ENCODE measurements at places on chromosomes 4 and X.
A peak's percentile ranks its signal among the peaks of the same experiment; 100 is the strongest.

DNA sequence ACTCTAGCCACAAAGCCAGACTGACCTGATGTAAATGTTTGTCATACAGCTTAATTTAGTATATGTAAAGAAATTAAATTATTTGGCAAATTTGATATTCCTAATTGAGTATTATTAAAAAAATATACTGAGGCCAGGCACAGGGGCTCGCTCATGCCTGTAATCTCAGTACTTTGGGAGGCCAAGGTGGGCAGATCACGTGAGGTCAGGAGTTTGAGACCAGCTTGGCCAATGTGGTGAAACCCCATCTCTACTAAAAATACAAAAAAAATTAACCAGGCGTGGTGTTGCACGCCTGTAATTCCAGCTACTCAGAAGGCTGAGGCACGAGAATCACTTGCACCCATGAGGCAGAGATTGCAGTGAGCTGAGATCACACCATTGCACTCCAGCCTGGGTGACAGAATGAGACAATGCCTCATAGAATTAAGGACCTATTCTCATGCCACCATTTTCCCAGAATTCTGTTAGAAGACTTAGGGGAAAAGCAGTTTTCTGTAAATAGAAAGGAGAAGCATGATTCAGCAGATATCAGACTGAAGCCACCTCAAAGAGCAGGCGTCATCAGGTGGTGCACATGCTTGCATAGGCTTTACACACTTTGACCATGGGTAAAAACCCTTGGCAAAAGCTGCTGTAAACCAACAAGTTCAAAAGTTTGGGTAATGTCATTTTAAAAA is 6.1 kb downstream of the UBQLN2 start:
- peak; percentile 45 for DNase-seq

GRCh38 chr4:7823416-7823824 is 116.2 kb downstream of the AFAP1 start:
- DNase-seq = no peak

DNA sequence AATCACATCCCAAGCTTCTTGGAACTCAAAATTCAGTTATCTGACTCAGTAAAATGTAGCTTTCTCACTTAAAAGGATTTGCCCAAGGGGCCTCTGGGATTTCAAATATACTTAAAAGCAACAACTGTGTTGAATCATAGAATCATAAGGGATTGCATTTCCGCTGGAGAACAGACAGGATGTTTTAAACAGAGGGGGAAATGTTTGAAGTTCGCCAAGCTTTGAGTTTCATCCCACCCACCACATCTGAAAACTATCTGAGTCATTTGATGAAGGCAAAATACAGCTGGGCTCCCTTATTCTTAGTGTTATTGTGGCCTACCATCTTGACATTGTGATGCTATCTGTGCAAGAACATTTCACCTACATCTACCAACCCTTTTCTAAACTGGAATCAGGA is 73.5 kb downstream of the PPP1R2C start:
- no peak for DNase-seq

- DNase-seq = no peak
Measured at GRCh38 chr4:87213421-87214075, 6.9 kb downstream of the KLHL8 start.

DNA sequence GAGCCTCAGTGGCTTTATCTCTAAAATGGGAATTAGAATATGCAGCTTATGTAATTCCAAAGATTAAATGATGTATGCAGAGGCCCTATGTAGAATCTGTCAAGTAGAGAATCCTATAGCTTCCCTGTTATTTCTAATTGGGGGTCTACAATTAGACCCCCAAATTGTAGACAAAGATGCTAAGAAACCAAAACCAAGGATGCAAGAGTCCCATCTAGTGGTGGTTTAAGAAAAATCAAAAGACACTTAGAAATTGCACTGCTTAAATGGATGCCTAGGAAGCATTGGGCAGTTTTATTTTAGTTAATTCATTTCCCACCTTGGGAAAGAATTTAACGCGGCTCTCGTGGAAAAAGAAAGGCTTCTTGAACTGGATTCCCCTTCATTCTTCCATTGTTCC is 115.2 kb downstream of the GABRA2 start:
- no peak for DNase-seq

DNA sequence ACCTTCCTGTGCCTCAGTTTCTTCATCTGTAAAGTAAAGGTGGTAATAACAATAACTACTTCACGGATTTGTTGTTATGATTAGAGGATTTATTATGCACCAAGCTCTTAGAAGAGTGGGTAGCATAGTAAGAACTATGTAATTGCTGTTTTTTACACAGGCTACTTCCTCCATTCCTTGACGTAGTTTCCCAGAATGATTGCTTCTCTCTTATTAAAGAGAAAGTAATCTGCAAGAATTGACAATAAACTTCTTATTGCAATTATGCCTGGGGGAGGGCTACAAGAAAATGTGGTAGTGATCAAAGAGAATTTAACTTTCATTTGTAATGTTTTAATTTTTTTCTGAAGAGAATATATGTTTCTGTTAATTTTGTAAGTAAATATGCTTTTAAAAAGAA is 238.7 kb downstream of the GASK1B start:
- DNase-seq = peak; percentile 14

DNA sequence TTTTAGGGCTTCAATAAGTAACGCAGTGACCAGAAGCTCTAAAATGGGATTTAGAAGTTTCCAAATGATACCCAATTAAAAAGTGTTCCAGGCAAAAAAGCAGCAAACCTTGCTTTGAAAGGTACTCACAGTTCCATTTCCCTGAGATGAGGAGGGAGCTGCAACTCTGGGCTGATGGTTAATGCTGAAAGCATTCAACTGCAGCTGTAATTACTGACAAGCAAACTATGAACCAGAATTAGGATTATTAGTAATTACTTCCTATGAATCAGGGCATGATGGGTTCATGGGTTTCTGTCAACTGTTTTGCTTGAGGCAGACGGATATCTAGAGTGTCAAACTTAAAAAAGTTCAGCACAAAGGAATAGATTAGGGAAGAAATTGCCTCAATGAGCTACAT is 357.4 kb downstream of the STIM2 start:
- no peak for DNase-seq

- no peak for DNase-seq
Measured at GRCh38 chrX:45668686-45669443, 468.2 kb upstream of the DIPK2B start.

GRCh38 chr4:98519268-98519977 is 139.0 kb downstream of the TSPAN5 start:
- no peak for DNase-seq

GRCh38 chr4:151698213-151698612 is 62.6 kb downstream of the GATB start:
- no peak for DNase-seq

DNA sequence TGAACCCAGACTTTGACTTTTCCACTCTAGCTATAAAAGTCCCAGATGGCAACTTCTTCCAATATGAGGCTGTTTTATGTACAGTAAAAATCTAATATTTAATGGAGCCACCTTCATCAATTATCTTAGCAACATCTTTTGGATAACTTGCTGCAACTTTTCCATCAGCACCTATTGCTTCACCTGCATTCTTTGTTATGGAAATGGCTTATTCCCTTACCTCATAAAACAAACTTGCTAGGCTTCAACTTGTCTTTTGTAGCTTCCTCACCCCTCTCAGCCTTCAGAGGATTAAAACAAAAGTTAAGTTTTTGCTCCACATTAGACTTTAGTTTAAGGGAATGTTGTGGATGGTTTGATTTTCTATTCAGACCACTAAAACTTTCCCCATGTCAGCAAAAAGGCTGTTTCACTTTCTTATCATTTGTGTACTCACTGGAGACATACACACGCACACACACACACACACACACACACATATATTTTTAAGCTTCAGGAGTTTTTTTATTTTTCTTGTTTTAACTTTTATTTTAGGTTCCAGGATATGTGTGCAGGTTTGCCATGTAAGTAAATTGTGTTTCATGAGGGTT is 1296.1 kb upstream of the PABPC4L start:
- DNase-seq = no peak

DNA sequence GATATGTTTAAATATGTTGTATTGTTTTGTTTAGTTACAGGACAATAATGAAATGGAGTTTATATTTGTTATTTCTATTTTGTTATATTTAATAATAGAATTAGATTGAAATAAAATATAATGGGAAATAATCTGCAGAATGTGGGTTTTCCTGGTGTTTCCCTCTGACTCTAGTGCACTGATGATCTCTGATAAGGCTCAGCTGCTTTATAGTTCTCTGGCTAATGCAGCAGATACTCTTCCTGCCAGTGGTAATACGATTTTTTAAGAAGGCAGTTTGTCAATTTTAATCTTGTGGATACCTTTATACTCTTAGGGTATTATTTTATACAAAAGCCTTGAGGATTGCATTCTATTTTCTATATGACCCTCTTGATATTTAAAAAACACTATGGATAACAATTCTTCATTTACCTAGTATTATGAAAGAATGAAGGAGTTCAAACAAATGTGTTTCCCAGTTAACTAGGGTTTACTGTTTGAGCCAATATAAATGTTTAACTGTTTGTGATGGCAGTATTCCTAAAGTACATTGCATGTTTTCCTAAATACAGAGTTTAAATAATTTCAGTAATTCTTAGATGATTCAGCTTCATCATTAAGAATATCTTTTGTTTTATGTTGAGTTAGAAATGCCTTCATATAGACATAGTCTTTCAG is 26.9 kb downstream of the NUDT6 start:
- DNase-seq = no peak

DNA sequence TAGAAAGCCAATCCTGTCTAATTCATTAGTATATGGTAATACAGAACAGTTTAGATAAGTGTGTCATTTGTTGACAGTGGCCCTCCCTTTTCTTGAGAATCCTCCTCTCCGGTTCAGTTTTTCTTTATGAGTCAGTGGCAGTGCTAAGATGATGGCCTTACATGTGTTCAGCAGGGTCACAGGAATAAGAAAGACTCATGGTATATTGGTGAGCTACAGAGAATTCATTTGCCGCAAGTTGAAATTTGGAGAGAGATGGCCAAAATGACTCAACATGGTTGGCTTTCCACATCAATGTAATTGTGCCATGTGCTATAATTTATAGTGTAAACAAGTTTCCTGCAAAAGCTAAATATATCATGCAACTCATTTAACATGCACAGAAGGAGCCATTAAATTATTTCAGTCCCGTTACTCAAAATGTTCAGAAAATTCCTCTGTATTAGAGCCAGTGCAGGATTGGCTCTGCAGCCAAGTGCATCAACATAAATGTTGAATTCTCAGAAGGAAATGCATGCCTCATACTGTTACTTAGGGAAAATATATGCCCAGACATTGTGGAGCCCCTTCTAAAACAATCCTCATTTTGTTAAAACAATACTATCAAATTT is 374.3 kb downstream of the AFF2 start:
- DNase-seq = no peak

- peak; percentile 21 for DNase-seq
Measured at GRCh38 chr4:168152837-168153500, 60.6 kb downstream of the ANXA10 start.

DNA sequence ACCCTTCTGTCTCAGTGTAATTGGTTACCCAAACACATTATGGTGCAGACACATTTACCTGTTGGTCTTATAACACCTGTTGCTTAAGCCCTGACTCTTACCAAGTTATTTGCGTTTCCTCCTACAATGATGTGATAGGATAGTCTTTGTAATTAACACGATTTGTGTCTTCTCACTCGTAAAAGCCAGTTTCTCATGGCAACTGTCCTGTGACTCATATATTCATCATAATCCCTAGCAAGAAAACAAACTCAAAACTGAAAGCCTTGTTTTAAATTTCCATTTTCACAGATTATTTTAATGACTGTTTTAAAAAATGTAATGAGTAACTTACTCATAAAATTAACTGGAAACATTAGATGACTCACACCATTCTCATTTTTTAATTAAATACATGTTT is 495.2 kb downstream of the NLGN4X start:
- peak; percentile 22 for DNase-seq

DNA sequence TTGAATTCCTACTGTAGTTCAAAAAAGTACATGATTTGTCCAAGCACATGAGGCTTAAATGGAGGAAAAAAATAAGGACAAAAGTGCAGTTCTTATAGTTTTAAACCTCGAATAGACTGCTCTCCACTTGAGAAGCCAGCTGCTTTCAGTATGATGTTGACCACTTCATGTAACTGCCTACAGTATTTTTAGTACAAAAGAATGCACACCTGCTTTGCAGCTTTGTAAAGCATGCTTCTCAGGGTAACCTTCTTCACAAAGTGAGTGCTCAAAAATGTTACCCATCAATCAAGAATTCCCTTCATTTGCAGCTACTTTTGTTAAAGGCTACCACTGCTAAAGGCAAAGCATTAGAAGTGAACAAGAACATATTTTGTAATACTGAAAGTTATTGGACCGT is 83.4 kb upstream of the FAM47B start:
- no peak for DNase-seq

DNA sequence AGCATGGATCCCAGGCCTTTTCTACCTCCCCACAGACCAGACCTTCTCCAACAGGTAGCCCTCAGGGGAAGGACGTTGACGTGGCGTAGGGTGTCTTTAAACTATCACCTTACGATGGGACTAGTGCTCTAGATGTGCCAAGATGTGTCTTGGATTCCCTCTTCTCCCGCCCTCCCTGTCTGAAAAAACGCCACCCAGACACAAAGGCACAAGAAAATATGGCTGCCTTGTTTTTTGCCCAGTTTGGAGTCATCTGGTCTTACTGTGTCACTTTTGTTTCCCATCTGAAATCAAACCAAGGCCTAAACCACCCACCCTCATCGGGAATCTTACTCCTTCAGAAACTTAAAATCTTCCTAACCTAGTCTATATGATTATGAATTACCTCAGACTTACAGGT is 235.4 kb downstream of the OR13H1 start:
- DNase-seq = no peak

- no peak for DNase-seq
Measured at GRCh38 chrX:97358941-97359340, 475.2 kb downstream of the RPA4 start.

- DNase-seq = no peak
Measured at GRCh38 chr4:95093460-95093859, 335.7 kb downstream of the BMPR1B start.

- no peak for DNase-seq
Measured at GRCh38 chr4:140645614-140646412, 77.1 kb upstream of the UCP1 start.

- peak; percentile 29 for DNase-seq
Measured at GRCh38 chr4:577499-578450, 1.7 kb upstream of the TMEM271 start.

GRCh38 chrX:12977761-12978204 is 2.9 kb downstream of the TMSB4X start:
- DNase-seq = no peak

DNA sequence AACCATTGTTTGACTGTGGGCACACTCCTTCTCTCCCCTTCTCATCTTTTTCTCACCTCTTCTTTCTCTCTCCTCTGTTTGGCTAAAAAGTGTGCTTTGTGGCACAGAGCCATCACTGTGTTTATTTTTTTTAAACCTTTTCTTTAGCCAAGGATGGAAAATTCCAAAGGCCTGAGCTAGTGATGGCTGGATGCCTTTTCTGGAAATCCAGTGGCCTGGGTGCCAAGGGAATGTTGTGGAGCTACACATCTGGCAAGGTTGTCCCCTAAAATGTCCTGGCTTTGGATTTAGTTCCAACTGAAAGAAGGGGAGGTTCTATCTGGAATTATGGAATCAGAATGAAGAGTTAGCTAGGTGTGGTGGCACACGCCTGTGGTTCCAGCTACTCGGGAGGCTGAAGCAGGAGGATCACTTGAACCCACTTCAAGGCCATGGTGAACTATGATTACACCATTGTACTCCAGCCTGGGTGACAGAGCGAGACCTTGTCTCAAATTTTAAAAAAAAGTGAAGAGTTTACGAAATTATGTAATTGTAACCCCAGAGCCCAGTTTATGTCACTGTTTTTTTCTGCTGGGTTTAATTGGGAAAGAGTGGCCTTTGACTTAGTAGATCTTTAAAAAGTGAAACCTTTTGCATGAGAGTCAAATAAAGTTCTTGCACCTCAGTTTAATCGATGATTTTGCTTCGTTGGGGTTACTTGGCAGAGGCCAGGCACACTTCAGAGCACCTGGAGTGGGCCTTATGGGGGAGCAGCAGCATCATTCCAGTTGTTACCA is 17.7 kb downstream of the DOCK11 start:
- DNase-seq = peak; percentile 21

All from suppressor macrophage treated with lipopolysaccharide for 1 hour (primary cell).